ENCODE measurements at places on chromosomes 7 and 10.

DNA sequence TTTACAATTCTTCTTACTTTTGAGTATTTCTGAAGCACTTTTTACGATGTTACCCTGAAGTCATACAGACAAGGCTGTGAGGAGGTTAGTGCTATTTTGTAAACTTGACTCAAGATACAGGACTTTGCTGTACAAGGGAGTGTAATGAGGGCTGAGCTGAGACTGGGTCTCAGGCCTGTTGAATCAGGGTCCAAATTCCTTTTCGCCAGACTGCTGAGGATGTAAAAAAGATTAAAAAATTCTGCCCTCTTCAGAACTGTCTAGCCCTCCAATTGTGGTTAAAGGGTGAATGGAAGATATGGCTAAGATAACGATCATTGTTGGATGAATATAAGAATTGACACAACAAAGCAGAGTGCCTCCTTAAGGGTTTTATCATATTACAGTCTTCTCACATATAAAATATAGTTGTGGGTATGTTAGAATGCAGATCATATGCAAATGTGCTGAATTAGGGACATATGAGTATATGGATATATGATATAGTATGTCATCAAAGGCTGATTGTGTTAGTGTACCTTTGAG is 165.4 kb downstream of the SUGCT start:
- DNase-seq = no peak

GRCh38 chr10:132346806-132347205 is 14.8 kb downstream of the LRRC27 start:
- no peak for DNase-seq

GRCh38 chr10:69818676-69819239 is 17.1 kb downstream of the COL13A1 start:
- DNase-seq = no peak

DNA sequence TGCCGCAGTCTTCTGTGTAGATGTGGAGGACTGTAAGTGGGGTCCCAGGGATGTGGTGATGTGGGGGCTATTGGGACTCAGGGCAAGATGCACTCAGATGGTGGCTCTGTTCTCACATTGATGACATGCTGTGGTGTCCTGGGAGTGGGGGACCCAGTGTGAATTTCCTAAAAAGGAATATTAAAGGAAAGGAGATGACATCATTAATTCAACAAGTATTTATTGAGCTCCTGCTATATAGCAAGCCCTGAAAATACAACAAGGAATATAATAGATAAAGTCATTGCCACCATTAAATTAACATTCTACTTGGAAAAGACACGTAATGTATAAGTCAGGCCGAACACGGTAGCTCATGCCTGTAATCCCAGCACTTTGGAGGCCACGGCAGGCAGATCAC is 61.9 kb upstream of the MNX1 start:
- DNase-seq = no peak

- no peak for DNase-seq
Measured at GRCh38 chr10:49186613-49187012, 1.6 kb downstream of the TMEM273 start.

GRCh38 chr10:84178160-84178609 is 4.6 kb downstream of the GPR15LG start:
- no peak for DNase-seq

DNA sequence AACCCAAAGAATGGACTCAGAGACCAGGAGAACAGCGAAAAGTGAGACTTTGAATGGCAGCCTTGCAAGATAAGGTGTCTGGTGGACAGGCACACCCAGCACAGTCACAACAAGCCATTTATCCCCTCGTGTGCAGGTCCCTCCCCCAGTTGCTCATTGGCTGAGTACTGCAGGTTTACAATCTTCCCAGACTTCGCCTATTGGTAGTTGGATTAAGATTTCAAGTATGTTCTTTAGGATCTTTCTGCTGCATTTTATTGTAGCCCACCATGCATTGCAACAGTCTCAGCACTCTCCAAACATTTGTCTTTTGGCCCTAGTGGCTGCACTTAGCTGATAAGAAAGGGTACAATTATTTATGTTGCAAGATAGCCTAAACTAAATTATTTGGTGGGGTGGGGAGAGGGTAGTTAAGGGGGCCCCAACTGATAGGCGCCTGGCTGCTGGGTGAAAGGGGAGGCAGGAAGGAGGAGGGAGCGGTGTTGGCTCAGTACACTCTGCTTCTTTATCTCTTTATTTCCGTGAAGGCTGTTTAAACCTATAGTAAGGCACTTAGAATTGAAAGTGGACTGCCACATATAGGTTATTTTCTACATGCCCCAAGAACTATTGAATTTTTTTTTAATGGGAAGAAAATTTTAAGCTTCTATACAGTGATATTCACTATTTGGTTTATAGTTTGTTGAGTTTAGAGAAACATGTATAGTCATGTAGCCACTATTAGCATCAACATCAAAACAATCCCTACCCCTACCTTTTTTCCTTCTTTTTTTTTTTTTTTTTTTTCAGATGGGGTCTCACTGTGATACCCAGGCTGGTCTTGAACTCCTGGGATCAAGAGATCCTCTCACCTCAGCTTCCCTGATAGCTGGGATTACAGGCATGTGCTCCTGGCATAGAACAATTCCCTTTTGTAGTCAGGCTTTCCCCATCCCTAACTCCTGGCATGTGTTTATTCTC is 54.2 kb downstream of the GUSB start:
- no peak for DNase-seq

GRCh38 chr10:104931612-104932134 is 290.6 kb downstream of the SORCS3 start:
- no peak for DNase-seq

DNA sequence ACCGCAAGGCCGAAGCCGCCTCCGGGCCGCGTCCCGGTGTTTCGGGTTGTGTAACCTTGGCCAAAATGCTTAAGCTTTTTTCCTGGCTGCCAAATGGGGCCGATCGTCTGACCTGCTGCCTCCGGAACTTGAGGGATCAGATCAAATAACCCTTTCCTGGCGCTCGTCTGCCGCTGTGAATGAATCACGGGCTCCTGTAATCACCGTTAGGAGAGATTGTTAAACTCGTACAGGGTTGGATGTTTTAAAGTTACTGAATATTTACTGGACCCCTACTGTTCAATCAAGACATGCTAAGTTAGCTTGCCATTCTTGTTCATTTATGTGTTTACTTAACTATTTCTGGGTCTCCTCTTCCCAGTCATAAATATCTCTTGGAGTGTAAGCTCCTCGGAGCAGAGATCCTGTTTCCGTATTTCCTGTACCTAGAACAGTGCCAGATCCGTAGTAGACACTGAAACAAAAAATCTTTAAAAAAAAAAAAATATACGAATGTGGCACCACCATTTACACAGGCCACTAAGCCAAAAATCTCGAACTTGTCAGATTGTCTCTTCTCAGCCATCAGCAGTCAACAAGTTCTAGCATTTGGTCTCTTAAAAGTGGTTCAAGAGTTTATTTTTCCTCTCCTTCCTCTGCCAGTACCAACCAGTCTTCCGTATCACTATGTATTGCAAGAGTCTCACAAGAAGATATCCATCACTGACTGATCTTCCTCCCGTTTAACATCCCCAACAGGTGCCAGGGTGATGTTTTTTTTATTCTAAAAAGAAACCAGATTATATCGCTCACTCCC is 650 bp upstream of the TM9SF3 start:
- DNase-seq = no peak

DNA sequence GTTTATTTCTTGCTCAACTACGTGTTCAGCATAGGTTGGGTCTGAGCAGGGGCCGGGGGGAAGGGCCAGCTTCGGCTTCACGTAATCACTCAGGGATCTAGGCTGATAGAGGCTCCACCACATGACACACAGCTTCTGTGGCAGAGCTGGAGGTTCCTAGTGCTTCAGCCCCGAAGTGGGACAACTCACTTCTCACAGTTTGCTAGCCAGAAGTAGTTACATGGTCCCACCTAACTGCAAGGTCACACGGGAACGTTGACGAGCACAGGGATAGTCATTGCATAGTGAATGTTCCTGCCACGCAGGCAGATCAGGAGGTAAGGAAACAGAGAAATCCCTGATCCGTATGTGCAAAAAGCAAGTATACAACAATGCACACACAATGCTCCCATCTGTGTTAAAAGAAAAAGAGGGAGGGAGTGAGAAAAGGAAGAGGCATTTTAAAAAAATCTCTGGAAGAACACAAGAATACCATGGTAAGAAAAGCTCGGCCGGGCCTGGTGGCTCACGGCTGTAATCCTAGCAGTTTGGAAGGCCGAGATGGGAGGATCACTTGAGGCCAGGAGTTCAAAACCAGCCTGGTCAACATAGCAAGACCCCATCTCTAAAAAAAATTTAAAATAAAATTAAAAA is 16.9 kb downstream of the SMURF1 start:
- DNase-seq = no peak

DNA sequence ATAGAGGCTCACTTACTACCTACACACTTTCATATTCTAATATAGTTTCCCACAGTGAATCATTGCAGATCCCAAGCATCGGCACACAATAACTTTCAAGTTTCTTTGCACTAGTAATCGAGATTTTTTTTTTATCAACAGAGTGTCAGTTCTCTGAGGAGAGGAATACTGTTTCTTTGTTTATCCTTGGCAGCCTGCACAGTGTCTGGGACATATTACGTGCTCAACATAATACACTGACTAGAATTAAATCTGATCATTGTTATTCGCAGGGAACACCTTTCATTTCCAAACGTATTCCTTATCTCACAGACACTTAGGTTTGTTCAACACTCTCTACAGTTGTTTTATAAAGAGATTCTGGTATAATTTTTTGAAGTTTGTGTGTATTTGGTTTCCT is 95.3 kb downstream of the CACNA2D1 start:
- no peak for DNase-seq

- no peak for DNase-seq
Measured at GRCh38 chr10:3435671-3436070, 263.1 kb upstream of the PITRM1 start.

GRCh38 chr10:8776926-8777622 is 722.6 kb downstream of the GATA3 start:
- DNase-seq = no peak

GRCh38 chr10:101080933-101081931 is 19.4 kb downstream of the KAZALD1 start:
- no peak for DNase-seq

DNA sequence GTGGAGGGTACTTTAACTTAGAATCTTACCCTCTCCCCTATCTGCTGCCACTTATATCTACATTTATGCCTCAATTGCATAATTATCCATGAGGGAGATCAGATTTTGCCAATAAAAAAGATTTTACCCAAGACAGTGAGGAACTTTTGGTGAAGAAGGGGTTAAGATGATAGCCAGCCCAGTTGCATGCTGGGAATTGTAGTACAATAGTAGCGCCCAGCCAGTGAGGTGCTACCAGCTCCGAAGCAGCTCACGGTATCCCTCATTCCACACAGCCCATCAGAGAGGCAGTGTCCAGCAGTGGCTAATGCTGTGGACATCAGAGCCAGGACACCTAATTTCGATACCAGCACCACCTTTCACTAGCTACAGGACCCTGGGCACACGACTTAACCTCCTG is 5.9 kb upstream of the LGI1 start:
- DNase-seq = no peak

- no peak for DNase-seq
Measured at GRCh38 chr7:121697731-121698316, 175.1 kb upstream of the PTPRZ1 start.

GRCh38 chr10:110664483-110665420 is 20.6 kb downstream of the RBM20 start:
- no peak for DNase-seq

DNA sequence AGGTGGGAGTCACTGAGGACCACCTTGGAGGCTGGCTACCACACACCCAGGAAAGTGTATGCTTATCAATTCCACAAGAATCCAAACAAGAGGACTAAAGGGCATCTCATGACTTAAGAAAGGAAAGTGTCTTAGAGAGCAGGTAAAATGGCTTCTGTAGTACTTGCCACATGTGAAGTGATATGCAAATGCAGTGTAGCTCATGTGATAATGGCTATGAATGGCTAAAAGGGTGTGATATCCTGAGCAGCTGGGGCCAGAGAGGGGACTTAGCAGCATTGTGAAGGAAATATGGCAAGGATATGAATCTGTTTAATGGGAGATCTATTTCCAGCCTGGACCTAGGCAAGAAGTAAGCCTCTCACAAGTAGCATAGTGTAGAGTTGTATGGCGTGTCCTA is 90.5 kb downstream of the BUB3 start:
- DNase-seq = no peak

DNA sequence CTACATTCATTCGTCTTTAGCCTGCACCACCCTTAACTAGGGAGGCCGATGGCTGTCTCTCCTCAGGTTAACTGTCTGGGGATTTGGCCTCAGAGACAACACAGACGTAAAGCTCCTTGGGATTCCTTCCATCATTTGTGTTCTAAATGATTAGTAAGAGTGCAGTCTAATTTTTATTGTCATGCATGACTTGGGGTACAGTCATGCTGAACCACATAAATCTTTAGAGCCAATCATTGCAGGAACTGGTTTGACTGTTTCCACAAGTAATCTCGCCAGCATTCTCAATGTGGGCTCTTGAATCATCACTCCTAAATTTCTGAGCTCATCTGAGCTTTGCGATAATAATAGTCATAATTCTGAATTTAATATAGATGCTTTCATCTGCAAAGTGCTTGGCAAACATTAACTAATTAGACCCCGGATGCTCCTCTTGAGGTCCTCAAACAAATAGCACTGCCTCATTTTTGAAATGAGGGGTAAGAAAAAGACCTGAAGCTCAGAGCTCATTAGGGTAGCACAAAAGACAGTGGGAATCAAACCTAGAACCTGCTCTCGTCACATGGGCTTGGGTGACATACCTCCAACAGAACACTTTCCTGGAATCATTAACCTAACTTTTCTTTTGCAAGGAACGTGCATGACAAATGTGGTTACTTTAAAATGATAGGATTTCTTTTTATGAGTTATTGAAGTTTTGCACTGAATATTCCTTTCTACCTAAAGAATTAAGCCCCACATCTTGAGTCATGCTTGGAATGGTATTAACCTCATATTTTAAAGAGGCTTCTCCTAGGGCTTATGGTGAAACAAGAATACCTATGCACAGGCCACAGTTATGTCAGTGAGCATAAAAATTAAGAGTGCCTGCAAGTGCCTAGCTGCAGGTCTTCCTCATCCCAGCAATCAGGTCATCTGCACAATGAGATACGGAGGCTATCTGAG is 118.9 kb upstream of the NRP1 start:
- DNase-seq = no peak

DNA sequence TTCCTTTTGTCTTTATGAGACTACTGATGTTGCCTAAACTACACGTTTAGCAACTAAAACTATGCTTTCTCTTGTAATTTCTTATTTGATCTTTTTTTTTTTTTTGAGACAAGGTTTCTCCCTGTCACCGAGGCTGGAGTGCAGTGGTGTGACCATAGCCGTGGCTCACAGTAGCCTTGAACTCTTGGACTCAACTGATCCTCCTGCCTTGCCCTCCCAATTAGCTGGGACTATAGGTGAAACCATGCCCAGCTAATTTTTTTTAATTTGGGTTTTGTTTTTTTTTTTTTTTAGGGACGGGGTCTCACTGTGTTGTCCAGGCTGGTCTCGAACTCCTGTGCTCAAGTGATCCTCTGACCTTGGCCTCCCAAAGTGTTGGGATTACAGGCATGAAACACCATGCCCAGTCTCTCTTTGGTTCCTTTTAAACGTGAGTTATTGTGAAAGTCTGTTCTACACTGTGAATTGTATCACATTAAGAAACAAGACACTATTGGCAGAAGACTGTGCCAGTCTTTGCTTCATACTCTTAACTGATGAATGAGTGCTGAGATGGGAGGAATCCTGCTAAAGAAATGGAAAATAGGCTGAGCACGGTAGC is 6.4 kb downstream of the TMEM248 start:
- DNase-seq = no peak

- DNase-seq = no peak
Measured at GRCh38 chr10:78976825-78977755, 91.7 kb upstream of the ZMIZ1 start.

GRCh38 chr7:132551439-132551838 is 24.8 kb downstream of the PLXNA4 start:
- DNase-seq = no peak

All from activated CD4-positive, alpha-beta memory T cell treated with anti-CD3 and anti-CD28 coated beads, Interleukin-2, amount 10 ng/mL, durations not matched to agents 7 days and 5 days (primary cell).